Keratinocyte (primary cell): ENCODE measurements at places on chromosomes 11 and 22. TPM values are rescaled to one million over a fixed set of nuclear protein-coding genes. Genes with fewer than 3 reads are reported as not detected.

The SYNGR1 gene
- polyA plus RNA-seq = 0.63 to 1.4 TPM (median 0.76 TPM) in 3 replicates

The LDHA gene
- polyA plus RNA-seq = 1,969 to 3,668 TPM (median 2,339 TPM) in 3 replicates

The RIC3 gene
- polyA plus RNA-seq = 0.88 to 2.9 TPM (median 2.5 TPM) in 3 replicates

GRCh38 chr11:72971192-72971967, 157.2 kb downstream of the ATG16L2 start:
- H3K4me3 ChIP-seq = no peak overlapping the region
- H3K36me3 ChIP-seq = no peaks in the 10 kb centered on the region
- no peak overlapping the region for H3K27ac ChIP-seq
- H3K27me3 ChIP-seq = no peaks in the 10 kb centered on the region
- H3K4me1 ChIP-seq = peaks cover 17% of the 10 kb centered on the region
- DNase-seq = no peak

DNA sequence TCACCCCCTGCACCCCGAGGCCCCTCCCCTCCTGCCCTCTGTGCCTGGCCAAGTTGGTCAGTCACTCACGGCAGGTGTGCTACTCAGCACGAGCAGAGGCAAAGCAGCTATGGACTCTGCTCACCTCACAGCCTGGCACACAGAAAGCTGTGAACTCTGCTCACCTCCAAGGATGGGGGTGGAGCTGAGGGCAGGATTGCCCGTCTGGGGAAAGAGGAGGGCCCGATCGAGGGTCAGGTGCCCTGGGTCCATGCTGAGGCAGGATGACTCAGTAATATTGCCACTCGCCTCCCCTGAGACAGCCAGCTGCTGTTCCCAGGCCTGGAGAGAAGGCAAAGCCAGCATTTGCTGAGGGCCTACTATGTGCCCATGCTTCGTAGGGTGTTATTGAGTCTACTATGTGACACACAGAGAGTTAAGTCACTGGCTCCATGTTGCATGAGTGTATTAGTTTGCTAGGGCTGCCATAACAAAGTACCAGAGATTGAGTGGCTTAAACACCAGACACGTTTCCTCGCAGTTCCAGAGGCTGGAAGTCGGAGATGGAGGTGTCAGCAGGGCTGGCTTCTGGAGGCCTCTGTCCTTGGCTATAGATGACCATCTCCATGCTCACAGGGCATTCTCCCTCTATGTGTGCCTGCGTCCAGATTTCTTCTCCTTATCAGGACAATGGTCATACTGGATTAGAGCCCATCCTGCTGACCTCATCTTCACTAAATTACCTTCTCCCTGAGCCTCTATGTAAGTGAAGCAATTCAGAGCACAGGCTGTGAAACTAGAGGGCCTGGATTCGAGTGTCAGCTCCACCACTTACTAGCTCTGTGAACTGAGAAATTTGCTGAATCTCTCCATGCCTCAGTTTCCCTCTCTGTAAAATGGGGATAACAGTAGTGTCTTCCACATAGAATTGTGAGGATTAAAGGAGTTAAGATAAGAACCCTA, 13.2 kb upstream of the TSKU start:
- no peaks in the 10 kb centered on the region for H3K27me3 ChIP-seq
- H3K4me1 ChIP-seq = peaks cover 43% of the 10 kb centered on the region
- H3K27ac ChIP-seq = no peak overlapping the region
- no peak for DNase-seq
- H3K36me3 ChIP-seq = no peaks in the 10 kb centered on the region
- no peak overlapping the region for H3K4me3 ChIP-seq

DNA sequence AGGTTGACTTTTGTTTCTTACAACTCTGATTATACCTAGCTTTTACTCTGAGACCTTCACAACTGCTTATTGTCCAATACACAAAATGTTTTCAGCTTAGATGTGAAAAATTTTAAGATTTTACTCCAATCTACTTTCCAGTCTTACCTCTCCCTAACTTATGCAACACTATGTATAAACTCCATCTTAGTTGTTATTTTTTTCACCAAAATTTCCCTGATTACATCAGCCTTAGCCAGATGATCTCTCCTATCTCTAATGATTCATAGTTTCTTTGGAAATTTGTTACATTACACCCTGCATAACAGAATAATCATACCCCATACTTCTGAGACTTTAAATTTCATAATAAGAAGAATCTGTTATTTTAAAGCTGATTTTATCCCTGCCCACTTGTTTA, 621.0 kb upstream of the ANO3 start:
- no peak for DNase-seq
- no peak overlapping the region for H3K4me3 ChIP-seq
- H3K4me1 ChIP-seq = no peaks in the 10 kb centered on the region
- no peaks in the 10 kb centered on the region for H3K36me3 ChIP-seq

- peak overlapping the region; percentile 89 for H3K27ac ChIP-seq
- peaks cover 66% of the 10 kb centered on the region for H3K4me1 ChIP-seq
- H3K36me3 ChIP-seq = no peaks in the 10 kb centered on the region
- DNase-seq = peak; percentile 96
- H3K4me3 ChIP-seq = no peak overlapping the region
- H3K27me3 ChIP-seq = no peaks in the 10 kb centered on the region
Observed at GRCh38 chr11:7600205-7600775, 73.0 kb downstream of the CYB5R2 start.

DNA sequence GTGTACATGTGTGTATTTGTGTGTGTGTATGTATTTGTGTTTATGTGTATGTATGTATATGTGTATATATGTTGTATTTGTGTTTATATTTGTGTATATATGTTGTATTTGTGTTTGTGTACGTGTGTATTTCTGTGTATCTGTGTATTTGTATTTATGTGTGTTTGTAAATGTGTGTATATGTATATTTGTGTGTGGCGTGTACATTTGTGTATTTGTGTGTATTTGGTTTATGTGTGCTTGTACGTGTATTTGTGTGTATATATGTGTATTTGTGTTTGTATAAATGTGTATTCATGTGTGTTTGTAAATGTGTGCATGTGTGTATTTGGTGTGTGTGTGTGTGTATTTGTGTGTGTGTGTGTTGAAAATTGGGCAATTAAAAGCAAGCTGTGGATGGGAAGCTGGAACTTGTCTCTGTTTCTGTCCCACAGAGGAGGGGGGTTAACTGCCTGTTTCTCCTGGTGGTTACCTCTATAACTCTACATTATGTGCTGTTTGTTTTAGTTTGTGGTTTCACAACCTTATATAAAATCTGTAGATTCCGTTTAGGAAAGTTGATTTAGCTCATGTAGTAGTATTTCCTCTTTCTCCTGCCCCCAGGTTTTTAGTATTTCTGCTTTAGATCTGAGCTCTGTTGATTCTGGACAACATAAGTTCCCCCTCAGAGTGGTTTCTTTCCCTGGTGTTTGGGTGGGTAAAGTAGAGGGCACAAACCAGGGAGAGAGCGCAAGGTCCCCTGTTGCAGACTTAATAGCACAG, 28.9 kb downstream of the AP2A2 start:
- H3K36me3 ChIP-seq = peaks cover 1% of the 10 kb centered on the region
- peaks cover 37% of the 10 kb centered on the region for H3K4me1 ChIP-seq
- H3K4me3 ChIP-seq = no peak overlapping the region
- H3K27ac ChIP-seq = no peak overlapping the region
- no peaks in the 10 kb centered on the region for H3K27me3 ChIP-seq

DNA sequence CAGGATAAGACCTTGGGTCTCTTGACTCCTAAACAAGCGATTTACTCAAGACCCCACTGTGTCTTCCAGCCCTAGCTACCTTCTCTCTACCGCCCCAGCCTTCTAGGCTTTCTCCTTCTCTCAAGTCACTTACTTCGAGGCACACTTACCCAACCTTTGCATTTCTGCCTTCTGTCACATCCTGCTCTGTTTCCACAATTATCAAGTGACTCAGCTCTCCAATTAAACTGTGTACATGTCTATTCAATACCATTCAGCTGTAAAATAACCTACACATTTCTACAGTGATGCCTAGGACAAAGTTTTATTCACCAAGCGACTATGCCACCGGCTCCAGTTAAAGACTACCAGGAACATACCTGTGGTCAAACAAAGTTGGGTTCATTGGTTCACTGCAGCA, 69.0 kb downstream of the LARGE1 start:
- no peak overlapping the region for H3K27ac ChIP-seq
- no peaks in the 10 kb centered on the region for H3K36me3 ChIP-seq
- no peaks in the 10 kb centered on the region for H3K27me3 ChIP-seq
- no peak for DNase-seq
- H3K4me1 ChIP-seq = peaks cover 17% of the 10 kb centered on the region

DNA sequence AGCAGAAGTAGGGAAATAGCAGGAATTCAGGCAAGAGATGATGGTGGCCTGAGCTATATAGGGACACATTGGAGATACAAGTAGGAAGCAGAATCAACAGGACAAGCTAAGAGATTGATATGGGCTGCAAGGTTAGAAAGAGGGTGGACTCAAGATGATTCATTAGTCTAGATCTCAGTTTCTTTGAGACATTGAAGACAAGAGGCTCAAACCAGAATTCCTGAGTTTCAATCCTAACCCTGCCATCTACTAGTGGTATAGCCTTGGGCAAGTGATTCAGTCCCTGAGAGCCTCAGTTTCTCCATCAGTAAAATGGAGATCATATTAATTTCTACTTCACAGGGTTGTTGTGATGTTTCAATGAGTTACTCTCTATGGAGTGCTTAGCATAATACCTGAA, 53.1 kb upstream of the NAV2 start:
- no peaks in the 10 kb centered on the region for H3K27me3 ChIP-seq
- H3K4me3 ChIP-seq = no peak overlapping the region
- H3K27ac ChIP-seq = no peak overlapping the region
- DNase-seq = no peak
- H3K36me3 ChIP-seq = no peaks in the 10 kb centered on the region

GRCh38 chr11:72775288-72776110, 18.3 kb downstream of the STARD10 start:
- H3K4me1 ChIP-seq = peaks cover 41% of the 10 kb centered on the region
- H3K27me3 ChIP-seq = no peaks in the 10 kb centered on the region
- no peak overlapping the region for H3K27ac ChIP-seq
- no peak overlapping the region for H3K4me3 ChIP-seq
- H3K36me3 ChIP-seq = peaks cover 5% of the 10 kb centered on the region
- no peak for DNase-seq

GRCh38 chr11:68289456-68289855, 17.7 kb upstream of the C11orf24 start:
- no peaks in the 10 kb centered on the region for H3K27me3 ChIP-seq
- H3K4me3 ChIP-seq = no peak overlapping the region
- no peak overlapping the region for H3K27ac ChIP-seq
- DNase-seq = no peak
- no peaks in the 10 kb centered on the region for H3K36me3 ChIP-seq

DNA sequence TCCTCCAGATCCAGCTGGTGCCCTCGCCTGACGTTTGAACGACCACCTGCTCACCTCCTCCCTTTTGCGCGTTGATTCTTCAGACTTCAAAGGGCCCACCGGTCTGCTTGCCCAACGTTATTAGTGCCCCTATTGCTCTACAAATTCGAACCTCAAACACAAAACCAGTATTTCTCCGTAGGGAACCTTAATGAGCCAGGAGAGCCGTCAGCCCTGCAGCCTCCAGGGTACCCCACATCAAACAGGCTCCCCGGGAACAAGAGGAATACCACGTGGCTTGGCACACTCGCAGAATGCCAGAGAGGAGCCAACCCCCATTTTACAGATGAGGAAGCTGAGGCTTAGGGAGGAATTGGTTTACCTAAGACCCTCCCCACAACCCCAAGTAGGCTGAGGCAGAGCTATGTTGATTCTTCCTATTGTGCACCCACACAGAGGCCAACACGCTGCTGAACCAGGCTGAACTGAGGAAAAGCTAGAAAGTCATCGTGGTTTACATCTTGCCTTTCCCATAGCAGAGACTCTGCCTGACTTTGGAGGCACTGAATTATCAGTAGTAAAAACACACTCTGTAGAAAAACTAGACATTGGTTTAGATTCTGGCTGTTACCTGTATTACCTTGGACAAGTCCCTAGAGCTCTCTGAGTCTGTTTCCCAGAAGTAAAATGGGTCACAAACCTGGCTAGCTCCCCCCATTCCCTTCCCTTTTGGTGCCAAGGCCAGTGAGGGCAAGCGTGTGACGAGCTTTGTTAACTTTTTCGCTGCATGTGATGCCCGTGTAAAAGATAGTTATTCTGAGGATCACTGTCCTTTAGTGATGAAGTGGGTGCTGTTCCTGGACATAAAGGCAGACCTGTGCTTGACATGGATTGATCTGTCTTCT, 764 bp downstream of the TKFC start:
- H3K4me1 ChIP-seq = peaks cover 30% of the 10 kb centered on the region
- H3K27me3 ChIP-seq = no peaks in the 10 kb centered on the region
- peak overlapping the region; percentile 92 for H3K4me3 ChIP-seq
- H3K27ac ChIP-seq = peak overlapping the region; percentile 89
- H3K36me3 ChIP-seq = peaks cover 11% of the 10 kb centered on the region
- DNase-seq = no peak

- no peak overlapping the region for H3K27ac ChIP-seq
- H3K4me1 ChIP-seq = no peaks in the 10 kb centered on the region
- DNase-seq = no peak
- no peaks in the 10 kb centered on the region for H3K36me3 ChIP-seq
- H3K27me3 ChIP-seq = no peaks in the 10 kb centered on the region
- no peak overlapping the region for H3K4me3 ChIP-seq
Observed at GRCh38 chr11:60184824-60185511, 2.1 kb upstream of the MS4A6A start.

GRCh38 chr11:45385844-45386243, 99.7 kb upstream of the SYT13 start:
- no peaks in the 10 kb centered on the region for H3K36me3 ChIP-seq
- H3K4me3 ChIP-seq = no peak overlapping the region
- no peaks in the 10 kb centered on the region for H3K27me3 ChIP-seq
- no peak for DNase-seq

- no peak overlapping the region for H3K4me3 ChIP-seq
- H3K4me1 ChIP-seq = no peaks in the 10 kb centered on the region
- no peaks in the 10 kb centered on the region for H3K36me3 ChIP-seq
- DNase-seq = no peak
- no peak overlapping the region for H3K27ac ChIP-seq
Observed at GRCh38 chr11:47606731-47607130, 12.5 kb upstream of the C1QTNF4 start.

DNA sequence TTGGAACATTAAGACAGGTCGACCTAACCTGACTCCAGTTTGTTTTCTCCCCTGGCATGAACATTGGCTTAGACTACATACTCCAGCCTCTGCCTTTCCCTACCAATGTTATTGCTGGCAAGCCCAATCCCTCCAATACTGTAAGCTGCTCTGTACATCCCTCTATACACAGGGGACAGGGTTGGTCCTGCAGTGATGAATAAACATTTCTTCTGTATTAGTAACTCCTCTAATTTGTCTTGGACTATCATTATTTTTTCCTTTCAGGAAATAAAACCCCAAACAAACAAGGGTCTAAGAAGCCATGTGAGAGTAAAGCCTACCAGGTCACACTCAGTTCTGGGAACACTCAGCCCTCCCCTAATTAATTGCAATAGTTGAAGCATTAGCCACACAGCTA, 35.1 kb upstream of the FJX1 start:
- no peaks in the 10 kb centered on the region for H3K27me3 ChIP-seq
- no peaks in the 10 kb centered on the region for H3K36me3 ChIP-seq
- peak overlapping the region; percentile 85 for H3K27ac ChIP-seq
- no peak for DNase-seq
- H3K4me3 ChIP-seq = no peak overlapping the region
